ENCODE measurements at places on chromosomes 6 and 20.

DNA sequence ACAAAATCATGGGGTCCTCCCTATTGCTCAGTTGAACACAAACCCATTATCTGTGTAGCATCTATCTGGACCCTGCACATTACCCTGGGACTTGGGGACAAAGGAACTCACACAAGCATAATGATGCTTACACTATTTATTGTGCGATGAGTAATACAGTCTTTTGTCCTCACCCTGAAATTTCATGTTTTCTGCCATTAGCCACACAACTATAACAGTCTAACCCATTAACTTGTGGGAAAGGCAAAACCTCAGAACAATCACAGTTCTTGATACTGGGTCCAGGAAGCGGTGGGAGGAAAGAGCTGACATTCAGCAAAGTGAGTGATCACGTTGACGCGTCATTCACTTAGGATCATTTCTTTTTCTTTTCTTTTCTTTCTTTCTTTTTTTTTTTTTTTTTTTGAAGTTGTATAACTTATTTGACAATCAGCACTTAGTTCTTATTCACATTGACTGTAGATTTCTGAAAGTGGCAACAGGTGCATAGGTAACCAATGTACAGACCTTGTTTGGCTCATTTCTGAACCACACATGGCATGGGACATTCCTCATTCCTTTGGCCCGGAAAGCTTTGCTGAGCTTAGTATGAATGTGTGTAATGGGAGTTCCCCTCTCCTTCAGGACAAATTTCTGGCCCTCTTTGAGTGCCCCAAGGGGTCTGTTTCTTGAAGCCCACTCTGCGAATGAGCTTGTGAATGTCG lies 94.8 kb upstream of the CNKSR3 start:
- no peak for DNase-seq

GRCh38 chr6:123928529-123928928 lies 124.9 kb downstream of the NKAIN2 start:
- no peak for DNase-seq

DNA sequence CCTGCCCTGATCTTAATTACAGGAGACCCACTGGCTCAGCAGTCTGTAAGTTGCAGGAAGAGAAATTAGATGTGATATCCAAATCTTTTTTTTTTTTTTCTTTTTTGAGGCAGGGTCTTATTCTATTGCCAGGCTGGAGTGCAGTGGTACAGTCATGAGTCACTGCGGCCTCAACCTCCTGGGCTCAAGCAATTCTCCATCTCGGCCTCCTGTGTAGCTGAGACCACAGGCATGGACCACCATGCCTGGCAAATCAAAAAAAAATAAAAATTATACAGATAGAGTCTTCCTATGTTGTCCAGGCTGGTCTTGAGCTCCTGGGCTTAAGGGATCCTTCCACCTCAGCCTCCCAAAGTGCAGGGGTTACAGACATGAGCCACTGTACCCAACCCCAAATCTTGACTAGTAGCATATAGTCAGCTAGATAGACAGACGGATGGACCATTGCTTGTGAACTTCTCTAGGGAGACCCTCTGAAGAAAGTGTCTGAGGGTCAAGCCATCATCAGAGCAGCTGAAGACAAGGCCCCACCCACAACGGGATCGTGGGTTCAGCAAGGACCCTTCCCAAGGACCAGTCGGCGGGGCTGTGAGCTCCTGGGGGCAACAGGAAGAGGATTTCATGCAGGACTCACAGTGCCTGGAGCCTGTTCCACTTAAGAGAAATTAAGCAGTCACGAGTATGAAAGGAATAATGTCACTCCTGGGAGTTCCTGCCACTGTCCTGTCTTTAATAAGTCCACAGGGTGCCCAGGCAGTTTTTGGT lies 222.7 kb downstream of the ANKRD60 start:
- no peak for DNase-seq

DNA sequence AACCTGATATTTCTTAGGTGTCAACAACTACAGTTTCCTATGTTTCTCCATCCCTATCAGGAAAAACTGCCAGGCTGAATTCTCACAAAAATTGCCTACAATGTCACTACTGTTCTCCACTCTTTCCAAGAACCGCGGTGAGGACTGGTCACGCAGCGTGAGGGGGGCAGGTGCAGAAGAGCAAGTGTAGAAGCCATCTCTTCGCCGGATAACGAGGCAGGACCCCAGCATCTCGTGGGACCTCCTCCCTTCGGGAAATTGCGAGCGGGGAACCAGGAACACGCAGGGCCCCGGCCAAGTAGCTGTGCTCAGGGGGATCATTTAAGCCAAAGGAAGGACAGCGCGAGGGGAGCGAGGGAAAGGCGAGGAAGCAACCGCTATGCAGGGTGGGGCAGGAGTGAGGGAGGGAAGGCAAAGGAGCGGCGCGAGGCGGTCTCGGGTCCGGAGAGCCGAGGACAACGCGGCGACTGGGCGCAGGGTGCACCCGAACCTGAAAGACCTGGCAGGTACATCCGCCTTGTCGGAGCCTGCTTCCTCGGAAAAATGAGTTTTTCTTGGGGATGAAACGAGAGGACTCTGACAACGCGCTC lies 559 bp downstream of the APMAP start:
- DNase-seq, result peak; percentile 41

GRCh38 chr6:110037726-110038295 lies 59.7 kb downstream of the GPR6 start:
- DNase-seq, result no peak
